ENCODE measurements at places on chromosomes 16 and 17.

DNA sequence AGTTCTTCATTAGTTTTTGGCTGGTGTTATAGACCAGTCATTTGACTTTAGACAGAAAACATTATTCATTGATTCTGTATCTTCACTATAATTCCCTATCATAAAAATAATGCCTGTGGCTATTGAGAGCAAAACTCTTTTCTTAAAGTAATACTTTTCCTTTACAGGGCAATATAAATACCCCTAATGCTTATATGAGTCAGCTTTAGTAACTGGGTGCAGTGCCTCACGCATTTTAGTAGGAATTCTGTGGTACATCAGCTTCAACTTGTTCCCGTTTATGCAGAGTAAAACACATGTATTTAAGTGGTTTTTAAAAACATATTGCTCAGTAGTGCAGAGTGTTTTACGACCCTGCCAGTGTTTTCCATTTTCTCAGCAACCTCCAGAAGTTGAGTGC, 68.1 kb downstream of the SEC14L1 start:
- no peak for DNase-seq

DNA sequence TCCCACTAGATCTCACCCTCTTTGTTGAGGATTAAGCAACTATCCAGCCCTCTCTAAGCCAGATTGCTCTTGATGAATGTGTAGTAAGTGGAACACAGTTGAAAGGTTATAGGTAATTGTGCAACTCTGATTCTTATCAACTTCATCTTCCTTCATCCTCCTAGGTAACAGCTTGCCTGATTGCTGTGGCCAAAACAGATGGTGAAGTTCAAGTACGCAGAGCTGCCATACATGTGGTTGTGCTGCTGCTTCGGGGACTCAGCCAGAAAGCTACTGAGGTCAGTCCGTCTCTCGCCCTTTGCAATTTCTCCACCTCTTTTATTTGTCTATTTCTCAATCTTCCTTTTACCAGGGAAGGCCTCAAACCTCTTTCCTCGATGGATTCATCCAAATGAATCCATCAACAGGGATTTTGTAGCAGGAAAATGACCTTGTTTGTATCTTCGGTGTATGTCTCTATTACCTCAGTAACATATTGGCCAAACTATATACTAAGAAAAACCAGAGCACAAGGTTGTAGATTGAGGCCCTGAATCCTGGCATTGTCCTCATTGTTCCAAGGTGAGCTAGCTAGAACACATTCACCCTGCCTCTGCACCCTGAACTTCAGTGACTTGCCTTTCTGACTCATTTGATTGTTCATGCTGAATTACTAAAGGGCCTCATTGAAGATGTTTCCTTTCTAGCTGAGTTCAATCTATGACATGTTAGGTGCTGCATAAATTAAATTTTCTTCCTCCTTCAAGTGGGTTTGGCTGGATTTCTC, 65.1 kb upstream of the HAS3 start:
- DNase-seq = no peak

GRCh38 chr17:5582209-5583185, 1.8 kb downstream of the NLRP1 start:
- no peak for DNase-seq

- DNase-seq = no peak
These were observed 4.0 kb upstream of the ZC3H18 start for GRCh38 chr16:88566158-88566557.

DNA sequence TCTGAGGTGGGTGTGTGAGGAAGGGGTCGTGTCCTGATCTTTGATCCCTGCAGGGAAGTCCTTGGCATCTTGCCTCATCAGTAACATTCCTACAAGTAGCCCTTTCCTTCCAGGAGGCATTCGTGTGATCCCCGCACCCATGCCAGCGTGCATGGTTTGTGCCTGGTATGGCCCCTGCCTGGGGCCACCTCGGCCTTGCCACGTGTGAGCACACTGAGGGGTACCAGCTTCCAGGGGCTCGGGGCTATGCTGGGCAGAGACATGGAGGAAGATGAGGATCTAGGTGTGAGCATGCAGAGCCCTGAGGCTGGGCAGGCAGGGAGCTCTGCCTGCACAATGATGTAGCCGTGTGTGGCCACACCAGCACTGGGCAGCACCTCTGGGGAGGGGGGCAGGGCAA, 6.0 kb downstream of the HSD3B7 start:
- DNase-seq = no peak

DNA sequence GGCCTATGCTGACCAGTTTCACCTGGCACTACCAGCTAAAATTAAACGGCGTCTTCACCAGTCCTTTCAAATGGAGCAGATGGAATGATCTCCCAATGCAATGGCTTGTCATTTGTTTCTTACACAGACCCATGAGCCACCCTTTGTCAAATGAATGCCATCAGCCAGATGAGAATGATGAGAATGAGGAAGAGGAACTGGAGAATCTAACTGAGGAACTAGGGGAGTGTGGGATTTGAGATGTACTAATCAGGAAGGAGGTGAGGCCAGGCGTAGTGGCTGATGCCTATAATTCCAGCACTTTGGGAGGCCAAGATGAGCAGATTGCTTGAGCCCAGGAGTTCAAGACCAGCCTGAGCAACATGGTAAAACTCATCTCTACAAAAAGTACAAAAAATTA, 116.4 kb downstream of the HS3ST3A1 start:
- no peak for DNase-seq

DNA sequence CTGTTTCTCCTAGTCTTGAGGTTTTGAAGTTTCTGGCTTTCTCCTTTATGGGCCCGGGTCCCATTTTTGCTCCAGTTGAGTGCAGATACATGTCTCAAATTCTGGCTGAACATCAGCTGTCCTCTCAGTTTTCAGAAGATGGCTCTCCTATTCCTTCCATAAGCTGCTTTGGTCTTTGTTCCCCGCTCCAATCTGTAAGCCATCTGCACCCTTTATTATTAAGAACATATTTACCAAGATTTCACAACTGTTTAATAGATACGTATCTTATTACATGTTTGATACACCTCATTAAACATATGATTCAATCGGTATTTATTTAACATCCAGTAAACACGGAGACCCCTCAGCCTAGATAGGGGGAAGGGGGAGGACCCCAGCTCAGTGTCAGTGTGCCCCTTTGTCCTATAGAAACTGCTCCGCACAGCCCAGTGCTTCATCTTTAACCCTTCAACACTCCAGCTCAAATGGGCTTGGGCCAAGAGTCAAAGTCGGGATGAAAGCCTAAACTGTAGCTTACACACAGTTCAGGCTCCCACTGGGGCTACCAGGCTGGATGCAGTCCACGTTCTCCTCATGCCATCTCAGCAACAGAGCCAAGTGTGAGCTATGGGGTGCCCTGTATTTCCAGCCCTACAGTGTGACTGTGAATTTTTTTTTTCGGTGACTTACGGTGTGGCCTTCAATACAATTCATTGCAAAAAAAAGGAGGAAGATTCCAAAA, 166.0 kb upstream of the ZFHX3 start:
- no peak for DNase-seq

Measured in GM12864 (cell line).